NCI-H2171 treated with DMSO at 0.1 percent for 48 hours (cell line): ENCODE measurements at places on chromosomes 4 and X.

DNA sequence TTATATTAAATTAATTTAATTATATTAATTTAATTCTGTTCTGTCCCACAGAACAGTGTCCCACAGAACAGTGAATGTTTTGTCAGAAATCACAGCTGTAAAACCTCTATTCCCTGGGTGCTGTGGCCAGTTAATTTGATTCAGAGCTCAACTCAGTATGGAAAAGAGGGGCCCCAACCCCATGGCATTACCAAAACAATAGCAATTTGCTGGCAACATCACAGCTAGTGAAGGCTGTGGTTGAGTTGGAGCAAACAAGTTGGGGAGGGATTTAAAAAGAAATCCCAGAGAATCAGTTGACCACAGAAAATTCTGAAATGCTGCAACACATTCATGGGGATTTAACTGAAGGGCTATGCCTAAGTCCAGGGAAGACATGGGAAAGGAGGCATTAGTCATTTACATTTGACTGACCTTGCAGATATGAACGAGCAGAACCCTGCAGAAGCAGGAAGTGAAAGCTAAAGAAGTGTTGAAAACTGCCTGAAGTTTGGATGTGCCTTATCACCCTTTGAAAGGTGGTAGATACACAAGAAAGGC is 30.1 kb downstream of the PDHA2 start:
- DNase-seq: no peak

GRCh38 chr4:36785973-36786372 is 458.6 kb upstream of the NWD2 start:
- DNase-seq: no peak

DNA sequence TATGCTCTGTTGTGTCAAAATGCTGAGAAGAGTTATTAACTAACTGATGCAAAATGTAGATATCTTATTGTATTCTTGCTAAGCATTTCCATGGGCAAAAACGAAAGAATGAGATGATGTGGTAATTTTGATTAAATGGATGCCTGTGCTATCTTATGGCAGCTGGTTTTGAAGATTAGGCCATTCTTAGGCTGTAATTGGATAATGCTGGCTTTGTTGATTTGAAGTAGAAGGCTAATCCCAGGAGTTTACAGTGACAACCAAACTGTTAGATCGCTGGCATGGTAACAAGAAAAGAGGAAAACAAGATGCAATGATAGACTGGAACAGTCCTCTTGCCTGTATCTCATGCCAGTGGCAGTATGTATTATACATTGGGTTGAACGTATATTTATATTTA is 74.1 kb upstream of the WDR44 start:
- DNase-seq: peak; percentile 2

DNA sequence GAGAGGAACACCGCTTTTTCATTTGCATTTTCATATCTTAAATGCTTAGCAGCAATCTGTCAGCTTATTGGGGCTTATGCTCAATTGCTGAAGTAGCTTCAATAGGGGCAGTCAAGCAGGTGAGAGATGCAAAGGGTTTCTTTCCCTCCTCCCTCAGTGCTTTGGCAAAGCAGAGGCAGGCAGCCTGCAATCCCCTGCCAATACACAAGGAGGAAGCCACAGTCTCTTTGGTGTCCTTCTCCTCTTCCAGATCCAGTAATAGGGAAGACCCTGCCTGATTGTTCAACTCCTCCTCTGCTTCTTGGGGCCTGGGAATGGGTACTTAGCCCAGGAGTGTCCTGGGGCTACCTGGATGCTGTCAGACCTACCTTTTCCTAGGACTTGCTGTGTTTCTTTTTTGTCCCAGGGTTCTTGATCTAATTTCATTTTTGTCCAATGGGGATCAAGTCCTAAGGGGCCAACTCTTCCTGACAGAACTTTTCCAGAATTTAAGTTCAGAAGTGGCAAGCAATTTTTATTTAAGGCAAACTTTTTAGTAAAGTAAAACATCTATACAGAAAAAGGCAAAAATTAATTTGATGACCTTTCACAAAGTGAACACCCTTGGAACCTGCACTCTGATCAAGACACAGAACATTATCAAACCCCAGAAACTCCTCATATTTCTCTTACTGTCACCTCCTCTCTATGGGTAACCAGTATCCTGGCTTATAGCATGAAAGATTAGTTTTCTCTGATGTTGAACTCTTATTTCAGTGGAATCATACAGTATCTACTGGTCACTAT is 260.3 kb downstream of the PPP3CA start:
- no peak for DNase-seq

- no peak for DNase-seq
These were observed 291.8 kb downstream of the LDB2 start for GRCh38 chr4:16606691-16607090.

- no peak for DNase-seq
These were observed at the start of gene SMIM10 for GRCh38 chrX:134990801-134991481. Gene SMIM10 (plus strand): TSS chrX:134990991. CDS start chrX:134991096, 105 bp downstream.

DNA sequence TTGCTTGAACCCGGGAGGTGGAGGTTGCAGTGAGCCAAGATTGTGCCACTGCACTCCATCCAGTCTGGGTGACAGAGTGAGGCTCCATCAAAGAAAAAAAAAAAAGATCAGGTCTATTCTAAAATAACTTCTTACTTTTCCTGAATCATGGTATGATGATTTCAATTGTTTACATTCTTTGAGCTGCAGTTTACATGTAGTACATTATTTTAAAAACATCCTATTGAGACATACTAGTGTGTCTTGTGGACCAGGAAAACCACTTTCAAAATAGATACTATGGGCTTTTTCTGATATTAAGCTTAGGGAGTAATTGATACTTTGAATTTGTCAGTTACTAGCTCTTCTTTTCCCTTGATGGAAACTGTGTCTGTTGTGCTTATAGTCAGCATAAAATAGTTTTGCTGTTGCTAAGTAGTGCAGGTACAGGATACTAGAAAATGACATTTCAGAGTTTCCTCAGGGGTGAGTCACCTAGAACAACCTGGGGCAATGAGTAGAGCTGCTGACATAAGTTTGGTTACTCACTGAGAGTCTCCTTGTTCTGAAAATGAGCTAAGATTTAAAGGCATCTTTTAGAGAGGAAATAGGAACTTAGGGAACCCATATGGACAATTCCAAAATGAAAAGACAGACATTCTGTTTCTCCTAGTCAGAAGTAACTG is 53.2 kb upstream of the C4orf54 start:
- no peak for DNase-seq

- DNase-seq: no peak
These were observed 1.1 kb upstream of the EDNRA start for GRCh38 chr4:147479786-147480185.

- no peak for DNase-seq
These were observed 62.4 kb upstream of the PPARGC1A start for GRCh38 chr4:23952258-23952657.

DNA sequence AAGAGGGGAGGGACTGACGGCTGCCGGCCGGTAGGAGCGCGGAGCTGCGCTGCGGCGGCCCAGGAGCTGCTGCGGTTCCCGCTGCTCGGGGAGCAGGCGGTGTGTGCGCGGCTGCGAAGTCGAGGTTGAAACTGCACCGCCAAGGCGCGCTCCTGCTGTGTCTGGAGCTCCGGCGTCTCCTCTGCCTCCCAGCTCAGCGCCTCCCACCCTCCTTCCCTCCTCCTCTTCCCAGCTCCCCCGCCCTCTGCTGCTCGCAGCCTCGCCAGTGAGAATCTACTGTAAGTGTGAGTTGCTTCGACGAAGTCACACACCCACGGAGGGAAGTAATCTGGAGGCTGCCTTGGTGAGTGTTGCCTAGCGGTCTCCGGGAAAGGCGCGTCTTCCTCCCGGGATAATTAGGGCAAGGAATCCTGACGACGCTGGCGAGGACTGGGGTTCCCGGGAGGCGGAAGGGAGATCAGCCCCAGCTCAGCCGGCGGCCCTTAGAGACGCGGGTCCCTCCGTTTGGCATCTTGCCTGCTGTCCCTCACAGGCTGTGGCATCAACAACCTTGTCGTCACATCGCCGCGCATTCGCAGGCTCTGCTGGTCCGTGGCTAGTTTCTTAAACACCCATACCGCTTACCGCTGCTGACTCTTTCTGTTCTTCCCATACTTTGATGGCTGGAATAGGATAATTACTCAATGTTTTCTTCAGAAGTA is at the start of gene EPHA5:
EPHA5 (minus strand) TSS at position 159 of the 701 bp plus-strand sequence. CDS start 747 bp downstream, outside the sequence.
- DNase-seq: peak; percentile 85

DNA sequence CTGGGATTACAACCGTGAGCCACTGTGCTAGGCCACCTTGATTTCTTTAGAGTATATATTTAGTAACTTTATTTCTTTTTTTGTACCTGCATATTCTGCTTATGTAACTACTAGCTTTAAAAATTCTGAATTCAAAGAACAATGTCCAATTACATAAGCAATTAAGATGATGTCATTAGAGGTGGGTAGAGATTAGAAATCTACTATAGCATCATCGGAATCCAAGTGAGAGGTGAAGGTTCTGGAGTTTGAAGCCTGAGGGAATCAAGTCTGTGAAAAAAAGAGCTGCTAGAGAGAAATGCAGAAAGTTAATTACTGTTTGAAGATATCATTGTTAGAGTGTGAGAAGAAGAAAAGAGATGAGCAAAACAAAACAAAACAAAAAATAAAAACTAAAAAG is 79.0 kb upstream of the ENPEP start:
- DNase-seq: no peak
